ENCODE measurements at places on chromosomes 2 and 18.

- no peak for DNase-seq
These were observed 196.6 kb upstream of the COPS8 start for GRCh38 chr2:236888794-236889780.

GRCh38 chr2:144170179-144170578 is 349.7 kb downstream of the ZEB2 start:
- no peak for DNase-seq

DNA sequence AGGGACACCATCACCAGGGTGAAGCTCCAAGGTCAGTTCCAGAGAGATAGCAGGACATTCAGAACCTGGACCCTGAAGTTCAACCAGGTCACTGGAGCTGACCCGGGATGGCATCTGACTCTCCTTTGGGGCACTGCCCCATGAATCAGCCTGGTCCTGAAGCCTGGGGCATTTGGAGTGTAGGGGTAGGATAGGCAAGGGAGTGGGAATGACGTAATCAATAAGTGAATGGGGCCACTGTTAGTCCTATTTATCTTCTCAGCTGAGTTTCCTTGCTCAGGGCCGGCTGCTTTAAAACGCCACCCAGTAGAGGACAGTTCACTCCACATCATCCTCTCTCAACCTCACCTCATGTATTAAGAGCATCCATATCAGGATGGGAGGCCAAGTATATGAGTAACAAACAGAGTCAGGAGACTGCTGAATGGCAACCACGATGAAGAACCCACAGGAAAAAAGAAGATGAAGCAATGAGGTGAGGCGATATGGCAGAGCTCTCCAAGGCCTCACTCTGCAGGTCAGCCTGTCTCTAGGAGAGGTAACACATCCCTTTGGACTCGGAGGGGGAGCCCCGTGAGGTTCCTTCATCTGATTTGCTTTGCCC is 1.8 kb upstream of the RFX8 start:
- no peak for DNase-seq

GRCh38 chr18:57728941-57729511 is 74.1 kb downstream of the ATP8B1 start:
- DNase-seq: no peak

GRCh38 chr18:48138210-48138609 is 207.8 kb upstream of the SMAD2 start:
- DNase-seq: no peak

DNA sequence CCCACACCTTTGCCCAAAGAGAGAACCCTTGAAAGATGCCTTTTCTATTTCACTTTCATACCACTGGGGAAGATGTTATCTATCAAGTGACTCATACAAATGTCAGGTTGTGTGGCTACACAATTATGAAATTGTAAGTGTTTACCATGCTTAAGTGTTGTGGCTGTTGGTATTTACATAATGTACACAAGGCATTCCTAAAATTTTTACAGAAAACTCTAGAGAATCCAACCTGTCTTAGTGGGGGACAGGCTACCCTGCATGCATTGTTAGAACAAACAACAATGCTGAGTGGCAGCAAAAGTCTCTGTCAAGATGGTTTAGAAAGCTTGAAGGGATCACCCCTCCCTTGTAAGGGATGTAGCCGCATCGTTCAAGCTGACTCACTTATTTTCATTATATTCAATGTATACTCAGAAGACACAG is 5.5 kb upstream of the MGAT4A start:
- DNase-seq: no peak

GRCh38 chr2:71154798-71155197 is 24.4 kb downstream of the MPHOSPH10 start:
- no peak for DNase-seq

GRCh38 chr2:164754157-164755093 is 87.2 kb downstream of the COBLL1 start:
- no peak for DNase-seq

GRCh38 chr2:9002313-9002636 is 1.2 kb downstream of the MBOAT2 start:
- DNase-seq: no peak

DNA sequence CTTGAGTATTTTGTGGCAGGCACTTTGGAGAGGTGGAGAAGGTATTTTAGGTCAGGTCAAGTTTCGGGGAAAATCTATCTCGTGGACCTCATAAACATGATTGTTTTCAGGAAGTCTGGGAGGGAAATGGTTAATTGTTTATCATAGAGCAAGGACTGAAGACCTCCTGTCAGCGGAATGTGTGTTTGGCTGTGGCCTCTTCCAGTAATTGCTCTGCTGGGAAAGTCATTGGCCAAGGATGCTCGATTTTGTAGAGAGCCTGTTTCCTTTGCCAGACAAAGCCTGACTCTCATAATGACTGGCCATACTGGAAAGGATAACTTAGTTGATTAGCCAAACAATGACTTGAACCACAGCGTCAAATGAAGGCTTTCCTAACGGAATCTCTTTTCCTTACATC is 30.0 kb downstream of the IL1R2 start:
- no peak for DNase-seq

- DNase-seq: no peak
These were observed 28.6 kb downstream of the TLK1 start for GRCh38 chr2:171132086-171132485.

DNA sequence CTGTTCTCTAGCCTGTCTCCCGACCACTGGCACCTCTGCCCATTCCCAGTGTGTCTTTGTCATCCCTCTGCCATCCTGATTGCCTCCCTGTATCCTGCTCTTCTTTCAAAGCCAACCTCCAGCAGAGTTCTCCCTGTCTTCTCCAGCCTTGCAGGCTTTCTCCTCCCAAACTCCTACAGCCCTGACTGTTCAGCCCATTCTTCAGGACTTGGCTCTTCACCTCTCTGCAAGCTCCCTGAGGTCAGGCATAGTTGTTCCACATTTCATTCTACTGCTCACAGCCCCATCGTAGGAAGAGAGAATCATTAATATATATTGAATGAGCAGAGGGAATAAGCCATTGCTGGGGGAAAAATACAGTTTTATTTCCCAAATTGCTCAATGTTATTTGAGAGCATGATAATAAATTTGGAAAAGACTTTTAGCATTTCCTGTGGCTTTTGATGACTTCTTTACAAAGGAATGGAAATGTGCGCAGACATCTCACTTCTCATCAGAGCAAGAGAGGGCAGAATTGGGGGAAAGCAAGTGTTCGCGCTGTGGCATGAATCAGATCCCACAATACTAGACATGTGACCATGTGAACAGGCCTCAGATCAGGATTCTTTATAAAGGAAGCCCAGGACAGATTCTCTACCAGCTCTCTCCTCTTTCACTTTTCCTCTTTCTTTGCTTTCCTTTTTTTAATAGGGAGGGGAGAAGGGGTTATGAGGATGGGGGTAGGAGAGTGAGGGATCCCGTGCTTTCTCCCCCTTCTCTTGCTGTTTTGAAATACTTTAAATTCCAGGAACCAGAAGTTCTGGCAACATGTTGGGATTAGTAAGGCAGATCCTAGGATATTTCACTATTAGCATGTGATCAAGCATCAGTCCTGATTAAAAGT is 37.4 kb downstream of the EPAS1 start:
- no peak for DNase-seq

- no peak for DNase-seq
These were observed 841.0 kb upstream of the CELF4 start for GRCh38 chr18:38406607-38407006.

- no peak for DNase-seq
These were observed 107.1 kb downstream of the NDUFA10 start for GRCh38 chr2:239917957-239918481.

GRCh38 chr2:85468096-85468703 is 49.7 kb downstream of the SH2D6 start:
- no peak for DNase-seq

DNA sequence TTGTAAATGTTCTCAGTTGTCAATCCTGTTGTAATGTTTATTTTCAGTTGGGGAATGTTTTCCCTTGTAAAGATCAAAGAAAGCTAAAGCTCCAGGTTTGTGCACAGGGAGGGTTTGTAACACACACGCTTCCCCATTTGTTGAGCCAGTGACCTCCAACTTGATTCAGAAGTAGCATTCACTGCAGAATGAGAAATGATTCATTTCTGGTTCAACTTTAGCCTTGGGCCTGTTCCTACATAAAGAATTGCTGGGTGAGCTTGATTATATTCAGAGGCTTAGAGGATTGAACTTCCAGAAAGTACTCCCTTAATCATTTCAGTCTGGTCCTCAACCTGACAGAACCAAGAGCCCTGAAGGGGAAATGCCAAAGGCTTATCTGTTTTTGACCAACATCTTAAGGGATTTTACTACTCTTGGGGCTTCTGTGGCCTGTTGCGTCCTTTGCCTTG is 70.6 kb upstream of the CAVIN2 start:
- DNase-seq: no peak

DNA sequence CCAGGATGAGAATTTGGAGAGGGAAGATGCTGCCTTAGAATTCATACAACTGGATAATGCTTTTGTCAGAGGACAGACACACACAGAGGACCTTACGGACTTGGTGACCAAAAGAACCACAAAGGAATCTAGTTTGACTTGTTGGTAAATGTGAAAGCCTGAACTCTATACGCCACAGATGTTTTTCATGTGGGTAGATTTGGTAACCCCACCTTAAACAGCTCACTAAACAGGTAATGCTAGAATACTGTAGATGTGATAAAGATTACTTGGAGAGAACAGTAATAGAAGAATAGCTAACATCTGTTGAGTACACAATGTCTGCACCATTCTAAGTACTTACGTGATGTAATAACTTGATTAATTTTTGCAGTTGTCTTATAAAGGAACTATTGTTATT is 24.1 kb downstream of the ANXA4 start:
- no peak for DNase-seq

DNA sequence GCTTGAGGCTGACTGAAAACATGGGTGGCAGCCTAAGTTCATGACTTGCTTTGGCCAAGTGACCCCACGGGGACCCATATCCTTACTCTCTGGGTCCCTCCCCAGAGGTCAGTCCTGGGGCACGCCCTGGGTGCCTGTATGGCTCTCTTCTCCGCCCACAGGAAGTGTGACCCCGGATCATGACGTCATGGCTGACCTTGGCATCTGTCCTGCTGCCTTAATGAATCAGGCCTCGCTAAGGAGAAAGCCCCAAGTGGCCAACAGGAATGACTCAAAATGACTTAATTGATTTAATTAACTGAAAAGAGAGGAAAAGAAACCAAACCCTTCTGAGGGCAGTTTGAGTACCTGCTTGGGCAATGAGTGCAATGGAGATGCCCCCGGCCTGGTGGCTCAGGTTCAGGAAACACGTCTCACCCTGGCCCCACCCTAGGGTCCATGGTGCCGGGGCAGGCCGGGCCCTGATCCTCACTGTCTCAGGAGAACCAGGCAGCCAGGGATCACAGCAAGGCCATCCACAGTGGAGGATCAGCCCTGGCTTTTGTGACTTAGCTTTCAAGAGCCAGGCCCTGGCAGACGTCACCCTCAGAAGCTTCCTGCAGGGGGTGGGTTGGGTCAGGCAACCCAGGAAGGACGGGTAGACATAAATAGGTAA is 112.0 kb downstream of the CYP26B1 start:
- no peak for DNase-seq

DNA sequence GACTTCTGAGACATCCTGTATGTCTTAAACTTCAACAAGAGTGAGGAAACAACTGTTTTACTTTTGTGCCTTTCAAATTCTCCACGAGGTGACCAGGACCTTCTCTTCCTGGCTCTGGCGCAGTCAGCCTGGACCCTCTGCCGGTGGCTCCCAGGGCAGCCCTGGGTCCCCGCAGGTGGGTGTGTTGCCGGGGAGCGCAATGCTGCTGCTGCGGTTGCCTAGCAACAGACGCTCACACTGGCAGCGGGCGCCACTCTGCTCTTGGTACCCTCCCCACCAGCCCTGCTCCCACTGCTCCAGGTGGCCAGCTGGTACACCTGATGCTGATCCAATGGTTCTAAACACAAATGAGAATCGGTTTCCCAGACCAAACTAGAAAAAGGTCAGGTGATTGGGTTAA is 58.7 kb downstream of the GNAL start:
- no peak for DNase-seq

GRCh38 chr2:142734770-142735169 is 142.7 kb upstream of the KYNU start:
- no peak for DNase-seq

GRCh38 chr2:71829008-71829407 is 318.7 kb downstream of the CYP26B1 start:
- DNase-seq: no peak

DNA sequence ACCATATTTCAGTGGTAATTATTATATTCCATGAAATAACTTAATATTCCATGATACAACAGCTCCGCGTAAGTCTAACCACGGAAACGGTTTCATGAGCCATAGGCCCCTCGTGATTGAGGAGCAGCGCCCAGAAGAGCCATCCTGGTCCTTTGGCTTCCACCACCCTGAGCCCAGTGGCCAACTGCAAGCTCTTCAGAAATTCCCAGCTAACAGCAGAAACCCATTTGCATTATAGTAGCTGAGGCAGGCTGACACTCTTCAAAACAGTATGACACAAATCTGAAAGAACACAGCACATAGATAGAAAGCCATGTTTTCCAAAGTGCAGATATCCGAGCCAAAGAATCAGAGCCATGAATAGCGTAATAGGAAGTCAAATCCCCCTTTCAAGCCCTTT is 120.9 kb upstream of the NFATC1 start:
- no peak for DNase-seq

DNA sequence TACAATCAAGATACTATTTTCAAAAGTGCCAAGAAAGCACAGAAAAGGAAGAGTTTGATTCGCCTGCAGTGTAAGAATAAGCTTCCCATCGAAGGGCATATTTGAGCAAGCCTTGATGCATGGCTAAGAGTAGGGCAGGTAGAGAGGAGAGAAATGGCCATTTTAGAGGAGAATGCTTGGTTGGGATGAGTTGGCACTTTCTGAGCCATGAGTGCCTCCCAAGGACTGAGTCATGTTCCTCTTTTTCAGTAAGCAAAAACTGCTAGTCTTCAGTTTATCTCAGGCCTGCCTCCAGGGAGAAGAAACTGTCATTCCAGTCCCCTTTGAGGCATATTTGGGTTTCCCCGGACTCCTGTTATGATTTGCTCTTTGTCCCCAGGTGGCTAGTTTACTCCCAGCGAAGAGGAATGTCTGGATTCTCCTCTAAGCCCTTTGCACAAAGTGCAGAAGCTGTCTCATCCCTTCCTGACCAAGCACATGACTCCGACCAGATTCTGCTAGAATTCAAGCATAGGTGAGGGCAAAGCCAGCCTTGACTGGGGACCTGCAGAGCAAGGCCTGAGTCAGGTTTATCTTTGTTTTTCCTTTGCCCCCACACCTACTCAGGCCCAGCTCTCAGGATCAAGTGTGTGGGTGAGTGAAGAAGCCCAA is 115.2 kb downstream of the TTC32 start:
- DNase-seq: no peak

DNA sequence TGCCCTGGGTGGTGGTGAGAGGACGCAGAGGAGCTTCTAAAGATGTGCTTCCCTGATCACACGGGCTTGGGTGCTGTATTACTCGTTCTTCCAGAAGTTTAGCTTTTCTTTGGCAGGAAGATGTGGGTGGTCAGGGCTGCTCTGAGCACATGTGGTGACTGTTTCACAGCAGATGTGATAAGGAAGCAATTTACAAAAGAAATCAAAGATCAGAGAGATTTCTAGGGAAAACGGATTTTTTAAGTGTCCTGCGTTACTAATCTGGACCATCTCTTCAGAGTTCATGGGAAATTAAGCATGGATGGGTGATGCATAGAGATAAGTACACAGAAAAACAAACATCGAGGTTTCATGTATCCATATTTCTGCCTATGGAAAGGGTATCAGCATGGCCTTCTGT is 99.4 kb downstream of the WDSUB1 start:
- DNase-seq: no peak

GRCh38 chr2:238166391-238167343 is 7.9 kb downstream of the ERFE start:
- DNase-seq: no peak
